Body of pancreas (tissue), 4 donors: ENCODE measurements at places on chromosomes 12 and 14.

- DNase-seq: no peak
Observed at GRCh38 chr12:53063708-53064612, 14.1 kb downstream of the TNS2 start.

- no peak for DNase-seq
Observed at GRCh38 chr14:103109535-103110441, 13.5 kb upstream of the TNFAIP2 start.

- no peak for DNase-seq
Observed at GRCh38 chr12:2960390-2960956, 1.3 kb downstream of the TEAD4 start.

DNA sequence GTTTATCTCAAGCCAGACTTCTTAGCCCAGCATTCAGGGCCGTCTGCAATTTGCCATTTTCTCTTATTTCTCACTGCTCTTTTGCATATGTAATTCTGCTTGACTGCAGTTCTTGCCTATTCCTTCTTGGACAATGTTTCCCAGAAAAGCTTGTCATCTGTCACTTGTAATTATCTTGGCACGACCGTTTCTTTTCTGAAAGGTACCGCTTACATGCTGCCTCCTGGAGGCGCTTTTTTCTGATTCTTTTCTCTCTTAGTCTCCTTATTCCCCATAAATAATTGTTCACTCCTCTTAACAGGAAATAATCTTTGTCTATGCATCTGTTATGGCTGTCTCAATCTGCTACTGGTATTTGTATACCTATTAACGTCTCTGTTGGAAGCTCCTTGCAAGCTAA lies 1.2 kb upstream of the ALDH1L2 start:
- DNase-seq: no peak

GRCh38 chr14:69475194-69475818 lies 9.2 kb upstream of the PLEKHD1 start:
- DNase-seq: no peak

DNA sequence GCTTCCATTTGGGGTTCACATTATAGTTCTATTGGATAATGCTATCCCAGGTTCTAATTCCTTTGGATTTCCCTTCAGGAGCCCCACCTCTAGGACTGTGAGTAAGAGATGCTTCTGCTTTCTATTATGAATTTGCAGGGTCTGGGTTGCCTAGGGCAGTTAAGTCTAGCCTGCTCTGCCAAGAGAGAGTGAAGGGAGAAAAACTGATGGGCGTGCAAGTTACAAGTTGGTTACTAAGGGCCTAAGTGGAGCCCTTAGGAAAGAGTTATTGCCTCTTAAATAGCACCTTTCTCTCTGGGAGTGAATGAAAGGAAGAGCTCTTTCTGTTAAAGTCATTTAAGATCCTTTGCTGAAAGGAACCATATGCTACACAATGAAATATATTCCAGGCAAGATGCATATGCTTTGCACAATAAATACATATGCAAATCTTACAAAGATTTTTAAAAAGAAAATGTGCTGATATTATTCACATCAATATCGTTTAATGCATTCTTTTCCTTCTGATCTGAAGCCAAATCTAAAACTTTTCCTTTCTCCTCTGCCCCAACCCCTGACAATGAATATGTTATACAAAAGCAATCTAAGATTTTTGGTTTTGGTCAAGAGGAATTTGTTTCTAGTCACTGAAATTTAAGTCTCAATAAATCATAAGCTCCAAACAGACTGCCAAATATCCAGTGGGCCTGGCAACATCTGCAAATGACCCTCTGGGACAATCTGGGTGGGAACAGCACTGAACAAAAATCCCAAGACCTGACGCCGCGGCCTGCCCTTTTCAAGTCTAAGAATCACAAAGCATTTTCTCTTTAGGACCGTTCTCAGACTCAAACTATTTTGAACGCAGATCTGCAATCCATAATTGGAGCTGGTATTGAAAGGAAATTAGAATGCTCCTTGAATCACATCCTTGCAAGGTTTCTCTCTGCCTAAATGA lies 586.7 kb downstream of the ETNK1 start:
- DNase-seq: no peak

DNA sequence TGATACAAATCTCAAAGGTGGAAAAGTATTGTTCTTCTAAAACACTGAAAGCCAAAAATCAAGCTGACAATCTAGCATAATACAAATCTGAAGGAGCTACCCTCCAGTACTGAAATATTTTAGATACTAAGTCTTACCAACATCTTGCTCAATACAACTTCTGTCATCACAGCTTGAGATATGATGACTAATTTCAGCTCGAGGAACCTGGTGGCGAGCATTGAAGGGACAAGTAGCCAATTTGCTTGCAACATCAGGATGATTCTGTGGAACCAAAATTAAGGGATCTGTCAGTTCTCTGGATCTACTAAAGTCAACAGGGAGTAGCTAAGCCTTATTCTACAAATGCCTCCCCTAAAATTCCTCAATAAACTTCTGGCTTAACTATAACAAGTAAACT lies 10.4 kb downstream of the GTSF1 start:
- DNase-seq: no peak

DNA sequence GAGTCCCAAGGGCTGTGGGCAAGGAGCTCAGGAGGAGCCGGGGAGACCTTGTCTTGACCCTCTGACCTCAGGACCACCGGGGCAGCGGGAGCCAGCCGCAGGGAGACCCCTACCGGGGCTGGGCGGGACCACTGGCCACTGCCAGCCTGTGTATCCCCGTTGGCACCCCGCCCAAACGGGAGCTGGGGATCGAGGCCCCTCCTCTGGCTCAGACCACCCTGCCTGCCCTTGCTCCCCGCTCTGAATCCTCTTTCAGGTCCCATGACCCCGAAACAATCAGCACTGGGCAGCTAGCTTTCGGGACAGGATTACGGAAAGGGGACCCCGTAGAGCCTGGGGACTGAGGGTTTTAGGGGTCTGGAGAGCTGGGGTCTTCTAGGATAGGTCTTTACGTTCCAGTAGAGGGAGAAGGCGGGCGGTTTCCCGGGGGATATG lies 1.3 kb downstream of the GLI1 start:
- DNase-seq: peak; percentile 29

- no peak for DNase-seq
Observed at GRCh38 chr12:113347-113746, 46.8 kb downstream of the IQSEC3 start.
